ENCODE measurements at places on chromosomes 7 and 10. TPM values are rescaled to one million over a fixed set of nuclear protein-coding genes. Genes with fewer than 3 reads are reported as not detected.
A peak's percentile ranks its signal among the peaks of the same experiment; 100 is the strongest.

The ZFAND4 gene
- 15.0 TPM for total RNA-seq

- DNase-seq, result no peak
Measured at GRCh38 chr10:127052001-127052400, 144.4 kb downstream of the INSYN2A start.

DNA sequence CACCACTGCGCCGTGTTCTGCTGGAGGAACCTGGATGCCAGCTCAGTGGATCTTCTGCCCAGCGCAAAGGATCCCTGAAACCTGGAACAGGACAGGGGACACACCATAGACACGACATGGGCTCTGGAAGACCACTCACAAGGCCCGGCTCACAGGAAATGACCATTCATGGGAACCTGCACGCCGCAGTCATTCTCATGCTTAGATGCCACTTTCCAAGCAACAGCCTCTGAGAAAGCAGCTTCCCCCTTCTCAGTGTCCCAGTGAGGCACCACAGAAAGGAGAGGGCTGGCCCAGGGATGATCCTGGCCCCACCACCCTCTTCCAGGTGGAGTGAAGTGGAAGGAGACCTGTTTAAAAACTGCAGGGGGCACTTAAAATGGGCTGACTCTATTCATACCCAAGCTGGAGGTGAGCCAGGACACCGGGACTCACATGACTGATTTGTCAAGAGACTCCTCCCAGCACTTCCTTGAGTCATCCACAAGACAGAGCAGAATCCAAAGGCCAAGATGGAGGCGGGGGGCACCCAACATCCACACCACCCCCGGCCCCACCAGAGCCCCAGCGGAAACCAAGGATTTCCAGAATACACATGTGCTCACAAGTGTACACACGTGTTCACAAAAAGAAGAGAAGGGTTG lies 11.2 kb downstream of the CTBP2 start:
- peak; percentile 65 for DNase-seq

The ANKRD30A gene
- not detected for total RNA-seq

The MUC12 gene
- 0.88 TPM for total RNA-seq

The C7orf57 gene
- total RNA-seq, result not detected

The MPLKIP gene
- total RNA-seq, result 25.8 TPM

The HOGA1 gene
- 4.6 TPM for total RNA-seq

- DNase-seq, result no peak
Measured at GRCh38 chr10:62095181-62096122, 173.2 kb downstream of the RTKN2 start.

- DNase-seq, result no peak
Measured at GRCh38 chr10:20956843-20957242, 59.7 kb upstream of the NEBL start.

- no peak for DNase-seq
Measured at GRCh38 chr10:22672319-22673090, 41.9 kb downstream of the PIP4K2A start.

DNA sequence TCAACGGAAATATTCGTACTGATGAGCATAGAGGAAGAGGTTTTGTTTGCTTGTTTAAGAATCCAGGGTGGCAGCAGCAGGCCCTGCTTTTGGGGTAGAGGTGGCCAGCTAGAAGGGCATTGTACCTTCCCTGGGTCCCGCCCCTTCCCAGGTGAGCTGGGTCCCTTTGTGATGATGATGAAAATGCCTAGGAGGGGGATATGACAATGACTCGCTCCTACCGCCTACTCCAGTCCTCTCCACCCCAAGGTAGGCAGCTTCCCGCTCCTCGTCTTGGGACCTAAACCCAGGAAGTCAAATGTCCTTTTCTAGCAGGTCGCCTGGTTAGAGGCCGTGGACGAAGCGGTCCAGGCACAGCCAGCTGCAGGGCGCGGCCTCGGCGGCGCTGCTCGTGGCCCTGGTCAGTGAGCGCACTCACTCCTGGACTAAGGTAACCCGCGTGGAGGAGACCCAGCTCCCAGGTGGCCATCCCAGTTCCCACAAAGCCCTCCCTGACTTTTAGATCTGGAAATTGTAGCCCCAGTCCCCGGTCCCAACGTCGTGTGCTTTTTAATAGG lies 141.4 kb downstream of the LSMEM1 start:
- peak; percentile 36 for DNase-seq

DNA sequence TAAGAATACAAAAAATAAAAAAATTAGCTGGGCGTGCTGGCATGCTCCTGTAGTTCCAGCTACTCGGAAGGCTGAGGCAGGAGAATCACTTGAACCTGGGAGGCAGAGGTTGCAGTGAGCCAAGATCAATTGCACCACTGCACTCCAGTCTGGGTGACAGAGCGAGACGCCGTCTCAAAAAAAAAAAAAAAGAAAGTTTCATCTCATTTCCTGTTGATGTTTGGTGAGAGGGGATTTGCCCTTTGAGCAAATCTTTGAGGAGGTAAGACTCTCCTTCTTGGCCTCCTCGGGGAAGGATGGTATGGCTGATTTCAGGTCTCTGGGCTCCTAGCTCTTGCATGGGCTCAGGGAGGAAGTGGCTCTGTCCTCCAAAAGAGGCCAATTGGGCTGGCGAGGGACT lies 3.6 kb upstream of the GRID2IP start:
- no peak for DNase-seq

- DNase-seq, result peak; percentile 93
Measured at GRCh38 chr10:110501142-110501937, 3.6 kb downstream of the DUSP5 start.

DNA sequence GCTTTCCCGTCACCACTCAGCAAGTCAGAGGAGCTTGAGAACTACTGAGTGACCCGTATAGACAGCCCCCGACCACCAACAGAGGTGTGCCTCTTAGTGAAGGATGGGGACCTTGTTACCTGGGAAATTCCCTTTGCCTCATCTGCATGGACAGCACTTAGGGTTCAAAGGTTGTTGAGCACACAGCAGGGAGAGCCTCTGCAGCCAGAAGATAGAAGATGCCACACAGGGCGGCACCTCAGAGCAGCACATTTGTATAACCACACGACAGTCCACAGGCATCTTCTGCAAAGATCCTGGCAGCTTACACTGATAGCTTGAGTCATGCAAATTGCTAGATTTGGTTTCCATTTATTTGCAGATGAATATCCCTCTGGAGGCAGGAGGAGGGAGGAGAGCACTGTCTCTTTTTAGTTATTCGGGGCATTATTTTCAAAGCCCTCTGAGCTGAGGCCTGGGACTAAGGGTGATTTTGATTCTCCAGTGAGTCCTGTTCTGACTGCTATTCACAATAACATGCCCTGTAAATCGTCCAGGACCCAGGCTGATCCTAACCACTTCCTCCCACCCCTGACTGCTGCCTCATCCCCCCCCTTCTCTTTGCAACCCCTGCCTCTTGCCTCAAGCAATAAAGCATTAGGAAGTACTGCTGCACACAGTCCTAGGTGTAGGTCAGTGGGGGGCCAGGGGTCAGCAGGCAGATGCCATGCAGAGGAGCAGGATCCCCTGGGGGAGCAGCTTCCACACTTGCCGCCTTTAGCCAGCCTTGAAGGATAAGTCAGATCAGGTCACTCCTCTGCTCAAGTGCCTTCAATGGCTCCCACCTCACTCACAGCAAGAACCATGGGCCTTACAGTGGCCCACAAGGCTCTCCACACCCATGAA lies 24.6 kb upstream of the INMT start:
- DNase-seq, result peak; percentile 48

- DNase-seq, result no peak
Measured at GRCh38 chr7:157825325-157825724, 488.5 kb downstream of the DNAJB6 start.

GRCh38 chr10:70666960-70667798 lies 5.1 kb upstream of the ADAMTS14 start:
- no peak for DNase-seq

The GJC3 gene
- total RNA-seq, result not detected

GRCh38 chr10:77867124-77867719 lies 59.3 kb downstream of the DLG5 start:
- no peak for DNase-seq

- DNase-seq, result no peak
Measured at GRCh38 chr7:119959811-119960210, 313.2 kb upstream of the KCND2 start.

- no peak for DNase-seq
Measured at GRCh38 chr10:18097524-18097923, 42.7 kb upstream of the CACNB2 start.

The SPDYE3 gene
- not detected for total RNA-seq

DNA sequence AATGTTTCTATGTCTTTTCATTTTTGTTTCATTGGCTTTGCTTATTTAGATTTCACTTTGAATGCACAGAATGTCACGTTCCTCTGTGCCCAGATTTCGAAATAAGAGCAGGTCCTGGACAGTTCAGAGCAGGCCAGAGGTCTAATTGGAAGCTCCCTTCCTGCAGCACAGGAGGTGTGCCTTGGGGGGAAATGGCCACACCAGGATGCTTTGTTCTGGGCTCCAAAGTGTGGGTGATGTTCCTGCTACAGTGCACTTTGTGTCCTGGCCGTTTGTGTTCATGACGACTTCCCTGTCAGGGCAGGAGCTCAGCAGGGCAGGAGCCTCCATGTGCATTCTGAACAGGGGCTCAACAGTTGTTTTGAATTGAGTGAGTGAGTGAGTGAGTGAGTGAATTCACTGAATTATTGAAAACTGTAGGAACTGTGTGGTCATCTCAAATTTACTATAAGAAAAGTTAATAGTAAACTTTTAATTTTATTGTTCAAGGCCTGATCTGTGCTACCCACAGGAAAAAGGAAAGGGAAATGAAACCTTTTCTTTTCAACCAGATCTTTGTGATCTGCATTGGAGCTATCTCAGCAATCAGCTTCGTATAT lies 109.5 kb upstream of the GJD4 start:
- DNase-seq, result no peak

The AQP1 gene
- total RNA-seq, result 680 TPM

The NRCAM gene
- 1.8 TPM for total RNA-seq

- DNase-seq, result no peak
Measured at GRCh38 chr7:42193471-42194129, 43.4 kb downstream of the GLI3 start.

The PTF1A gene
- total RNA-seq, result not detected

The OPN4 gene
- 0.36 TPM for total RNA-seq

The CPED1 gene
- total RNA-seq, result 119 TPM

The NANOS1 gene
- total RNA-seq, result 1.9 TPM

GRCh38 chr10:96402417-96403305 lies 43.9 kb upstream of the OPALIN start:
- DNase-seq, result no peak

- DNase-seq, result no peak
Measured at GRCh38 chr7:32273297-32273696, 203.1 kb upstream of the PDE1C start.

DNA sequence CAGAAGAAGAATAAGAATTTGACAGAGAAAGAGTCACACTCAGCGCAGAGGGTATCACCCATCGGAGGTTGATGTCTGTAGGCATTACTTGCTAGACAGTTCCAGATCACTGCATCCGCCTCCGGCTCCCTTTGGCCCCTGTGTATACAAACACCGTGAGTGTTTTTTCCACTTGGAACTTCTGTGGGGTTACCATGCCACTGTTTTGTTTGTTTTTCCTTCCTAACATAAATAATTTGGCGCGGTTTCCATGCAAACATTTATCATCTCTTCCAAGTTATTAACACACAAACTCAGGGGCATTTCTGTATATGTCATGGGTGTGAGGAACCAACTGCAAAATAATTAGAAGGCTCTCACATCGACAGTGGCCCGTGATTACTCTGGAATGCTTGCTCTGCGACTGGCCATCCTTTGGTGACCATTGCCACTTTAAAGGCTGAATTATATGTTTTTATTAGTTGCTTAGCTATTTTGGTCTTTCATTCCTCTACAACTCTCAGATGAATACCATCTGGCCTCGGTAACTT lies 612.2 kb upstream of the MKI67 start:
- DNase-seq, result no peak

The TRIM50 gene
- total RNA-seq, result not detected

The PKD1L1 gene
- total RNA-seq, result 1.2 TPM

GRCh38 chr10:98485959-98486358 lies 39.2 kb upstream of the HPS1 start:
- no peak for DNase-seq

DNA sequence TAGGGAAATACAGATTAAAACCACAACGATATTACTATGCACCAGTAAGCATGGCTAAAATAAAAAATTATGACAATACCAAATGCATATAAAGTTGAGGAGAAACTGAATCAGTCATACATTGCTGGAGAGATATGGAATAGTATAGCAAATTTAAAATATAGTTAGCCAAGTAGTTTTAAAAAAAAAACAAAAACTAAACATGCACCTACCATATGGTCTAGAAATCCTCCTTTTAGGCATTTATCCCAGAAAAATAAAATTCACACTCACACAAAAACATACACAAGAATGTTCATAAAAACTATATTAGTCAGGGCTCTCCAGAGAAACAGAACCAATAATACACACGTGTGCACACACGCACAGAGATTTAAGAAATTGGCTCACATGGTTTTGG lies 175.8 kb downstream of the IPMK start:
- DNase-seq, result no peak

DNA sequence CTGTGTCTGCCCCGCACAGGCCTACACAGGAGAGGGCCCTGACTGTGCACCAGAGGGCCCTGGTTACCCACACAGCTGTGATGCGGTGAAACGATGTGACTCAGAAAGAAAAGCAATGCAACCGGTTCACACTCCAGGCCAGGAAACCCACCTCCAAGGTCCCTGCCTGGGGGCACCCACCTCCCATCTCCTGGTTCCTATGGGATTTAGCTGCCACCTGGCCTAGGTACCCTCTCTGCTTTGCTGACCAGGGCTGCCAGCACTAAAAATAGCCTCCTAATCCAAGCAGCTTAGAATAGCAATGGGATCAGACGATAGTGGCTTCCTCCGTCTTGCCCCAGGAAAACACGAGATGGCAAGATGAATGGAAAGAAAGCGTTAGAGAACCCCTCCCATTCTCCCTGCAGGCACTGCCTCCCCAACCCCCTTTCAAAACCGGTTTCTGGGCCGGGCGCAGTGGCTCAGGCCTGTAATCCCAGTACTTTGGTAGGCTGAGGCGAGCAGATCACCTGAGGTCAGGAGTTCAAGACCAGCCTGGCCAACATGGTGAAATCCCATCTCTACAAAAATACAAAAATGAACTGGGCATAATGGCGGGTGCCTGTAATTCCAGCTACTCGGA lies 12.4 kb downstream of the RBP3 start:
- DNase-seq, result peak; percentile 30

- DNase-seq, result no peak
Measured at GRCh38 chr7:100209493-100209892, 10.3 kb upstream of the PVRIG start.

All from aorta (tissue), 5 donors.